Cortex of kidney (tissue), 1 donor: ENCODE measurements at places on chromosomes 6 and 20.

GRCh38 chr6:110352563-110353262 is 5.4 kb downstream of the METTL24 start:
- DNase-seq, result no peak

DNA sequence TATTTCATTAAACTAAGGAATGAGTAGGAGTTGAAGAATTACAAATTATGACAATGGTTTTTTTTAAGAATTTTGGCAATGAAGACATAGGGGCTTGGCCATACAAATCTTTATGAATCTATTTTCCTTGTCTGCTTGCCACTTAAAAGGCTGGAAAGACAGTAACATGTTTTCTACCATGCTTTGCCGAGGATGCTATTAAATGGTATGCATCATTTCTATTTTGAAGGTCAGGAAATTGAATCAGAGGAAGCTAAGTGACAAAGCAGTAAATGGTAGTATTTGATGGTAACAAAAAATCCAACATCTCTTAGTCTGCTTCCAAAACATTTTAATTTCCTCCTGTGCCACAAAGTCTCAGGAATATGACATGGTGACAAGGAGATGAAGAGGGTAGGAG is 287.2 kb downstream of the RFPL4B start:
- DNase-seq, result no peak

- no peak for DNase-seq
Measured at GRCh38 chr6:162814426-162814973, 86.7 kb downstream of the PACRG start.

DNA sequence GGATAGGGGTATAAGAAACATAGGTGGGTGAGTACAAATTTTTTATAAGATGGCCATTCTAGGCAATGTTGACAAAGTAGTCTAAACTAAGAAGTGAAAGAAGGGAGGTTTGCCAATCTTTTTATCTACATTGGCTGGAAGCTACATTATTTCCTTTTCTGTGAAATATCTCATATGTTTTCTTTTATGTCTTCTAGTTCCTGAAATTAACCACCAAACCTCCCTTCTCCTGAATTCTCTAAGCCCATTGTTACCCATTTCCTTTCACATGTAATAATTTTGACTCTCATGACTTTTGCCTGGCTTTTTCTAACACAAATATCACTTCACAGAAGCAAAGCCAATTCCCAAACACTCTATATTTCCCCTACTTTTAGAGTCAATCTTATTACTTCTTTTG is 496.2 kb upstream of the JAG1 start:
- DNase-seq, result no peak

DNA sequence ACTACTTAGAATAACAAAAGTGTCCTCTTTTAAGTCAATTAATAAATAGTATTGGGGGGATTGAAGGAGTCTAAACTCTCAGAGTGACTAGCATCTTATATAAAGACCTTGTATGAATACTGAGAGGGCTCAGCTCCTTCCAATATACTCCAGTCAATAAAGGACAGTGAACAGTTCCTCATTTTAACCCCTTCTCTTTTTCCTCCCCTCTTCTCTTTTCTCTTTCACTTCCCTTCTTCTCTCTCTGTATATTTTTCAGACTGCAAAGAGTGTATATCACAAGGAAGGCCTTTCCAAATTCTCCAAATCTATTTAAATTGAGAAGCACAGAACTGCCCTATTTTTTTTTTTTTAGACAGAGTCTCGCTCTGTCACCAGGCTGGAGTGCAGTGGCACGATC is 99.5 kb downstream of the CD164 start:
- no peak for DNase-seq

DNA sequence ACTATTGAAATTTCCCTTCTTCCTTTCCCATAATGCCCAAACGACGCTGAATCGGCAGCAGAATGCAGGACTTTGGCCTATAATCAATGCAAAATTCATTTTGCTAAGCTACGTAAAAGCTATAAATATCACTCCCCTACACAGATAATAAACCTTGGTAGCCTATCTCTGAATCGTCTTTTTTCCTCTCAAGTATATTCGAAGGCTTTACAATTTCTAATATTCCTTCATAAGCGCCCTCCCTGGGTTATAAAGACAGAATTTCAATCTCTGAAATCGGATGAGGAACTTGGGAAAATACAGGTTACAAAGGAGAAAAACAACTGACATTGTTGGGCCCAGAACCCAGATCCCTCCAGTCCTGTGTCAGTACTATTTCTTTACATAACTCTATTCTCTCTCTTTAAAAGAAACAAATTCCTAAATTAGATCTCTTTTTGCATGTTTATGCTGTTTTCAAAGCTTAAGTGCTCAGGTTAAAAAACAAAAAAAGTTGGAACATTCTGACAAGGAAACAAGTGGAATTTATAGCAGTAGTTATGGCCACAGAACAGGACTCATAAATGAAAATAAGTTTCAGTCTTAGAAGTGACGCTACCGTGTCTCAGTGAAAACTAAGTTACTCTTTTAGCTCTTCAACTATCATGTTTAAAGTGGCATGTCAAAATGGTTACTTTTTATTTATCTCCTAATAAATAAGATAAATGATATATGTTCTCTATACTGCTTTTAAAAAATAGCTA is 84.5 kb downstream of the SESN1 start:
- no peak for DNase-seq

DNA sequence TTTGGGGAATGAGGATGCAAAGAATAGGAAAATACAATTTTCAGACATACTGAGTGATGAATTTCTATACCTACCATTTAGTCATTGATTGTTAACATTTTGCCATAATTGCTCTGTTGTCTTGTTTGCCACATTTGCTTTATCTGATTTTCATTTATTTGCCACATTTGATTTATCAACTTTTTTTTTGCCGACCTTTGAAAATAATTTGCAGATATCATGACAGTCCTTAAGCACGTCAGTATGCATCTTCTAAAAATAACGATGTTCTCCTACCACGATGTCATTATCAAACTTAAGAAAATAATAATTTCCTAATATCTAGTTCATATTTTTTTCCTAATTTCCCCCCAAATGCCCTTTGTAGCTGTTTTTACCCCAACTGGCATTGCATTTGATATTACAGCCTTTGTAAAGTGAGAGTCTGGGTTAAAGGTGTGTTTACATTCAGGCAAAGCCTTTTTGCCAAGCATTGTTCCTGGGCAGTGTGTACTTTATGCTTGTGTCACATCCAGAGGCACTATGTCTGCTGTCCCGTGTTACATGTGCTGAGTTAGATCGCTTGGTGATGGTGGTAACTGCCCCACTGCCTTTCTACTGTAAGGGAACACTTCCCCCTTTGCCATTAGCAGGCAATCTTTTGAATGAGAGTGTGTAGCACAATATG is 26.4 kb downstream of the SEC23B start:
- DNase-seq, result no peak

DNA sequence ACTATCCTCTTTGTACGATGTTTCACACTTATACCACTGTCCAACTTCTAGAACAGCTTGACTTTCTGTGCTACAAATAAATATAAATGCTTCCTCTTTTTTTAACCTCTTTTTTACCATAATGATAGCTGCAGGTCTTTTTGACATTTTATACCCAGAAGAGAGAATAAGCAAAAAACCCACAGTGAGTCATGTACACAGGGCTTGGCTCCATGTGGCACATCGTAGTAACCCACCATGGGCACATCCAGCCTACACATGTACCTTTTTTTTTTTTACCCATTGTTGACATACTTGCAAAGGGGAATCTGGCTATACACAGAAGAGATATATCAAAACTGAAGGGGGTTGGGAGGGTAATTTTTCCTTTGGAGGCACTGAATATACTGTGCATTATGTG is 59.5 kb upstream of the RSPO3 start:
- no peak for DNase-seq

DNA sequence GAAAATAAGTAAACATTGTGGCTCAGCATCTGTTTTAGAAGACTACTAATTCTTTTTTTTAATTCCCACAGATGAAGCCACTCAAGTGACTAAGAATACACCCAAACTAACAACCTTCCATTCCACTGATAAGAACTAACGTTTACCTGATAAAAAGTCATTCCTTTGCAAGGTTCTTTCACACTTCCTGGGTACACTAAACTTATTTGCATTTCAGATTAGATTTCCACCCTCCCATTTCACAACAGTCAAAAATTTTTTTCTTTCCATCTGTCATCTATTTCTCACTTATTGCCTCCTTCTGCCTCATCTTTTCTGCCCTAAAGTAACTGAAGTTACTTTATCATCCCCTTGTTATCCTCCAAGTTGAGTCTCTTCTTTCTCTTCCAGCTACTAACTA is 20.3 kb downstream of the MBOAT1 start:
- DNase-seq, result no peak

GRCh38 chr20:39282619-39283092 is 320.5 kb downstream of the DHX35 start:
- no peak for DNase-seq

GRCh38 chr20:23643659-23644058 is 5.9 kb upstream of the CST3 start:
- DNase-seq, result no peak

- DNase-seq, result no peak
Measured at GRCh38 chr20:44431502-44432234, 44.0 kb upstream of the TTPAL start.

- no peak for DNase-seq
Measured at GRCh38 chr6:75128878-75129570, 76.8 kb downstream of the COL12A1 start.

- no peak for DNase-seq
Measured at GRCh38 chr20:1660246-1660645, 2.7 kb upstream of the SIRPG start.

DNA sequence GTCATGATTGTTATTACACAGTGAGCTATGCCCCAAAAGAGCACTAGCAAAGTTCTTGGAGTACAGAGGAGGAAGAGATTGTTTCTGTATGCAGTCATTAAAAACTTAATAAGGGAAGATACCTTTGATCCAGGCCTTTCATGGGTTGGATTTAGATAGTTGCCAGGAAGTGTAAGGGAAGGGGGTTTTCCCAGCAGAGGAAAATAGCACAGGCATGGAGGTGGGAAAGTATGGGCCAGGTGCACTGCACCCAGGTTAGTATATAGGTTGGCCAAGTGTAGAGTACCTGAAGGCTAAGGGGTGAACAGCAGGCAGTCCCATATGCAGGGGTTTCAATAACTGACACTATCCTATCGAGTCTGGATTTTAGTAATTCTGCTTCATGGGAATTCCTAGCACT is 101.4 kb downstream of the SOBP start:
- DNase-seq, result no peak

GRCh38 chr6:115570331-115570730 is 490.4 kb downstream of the FRK start:
- no peak for DNase-seq

GRCh38 chr6:159149641-159150040 is 19.6 kb upstream of the FNDC1 start:
- DNase-seq, result no peak

- DNase-seq, result no peak
Measured at GRCh38 chr6:292506-293192, 362 bp downstream of the DUSP22 start.

DNA sequence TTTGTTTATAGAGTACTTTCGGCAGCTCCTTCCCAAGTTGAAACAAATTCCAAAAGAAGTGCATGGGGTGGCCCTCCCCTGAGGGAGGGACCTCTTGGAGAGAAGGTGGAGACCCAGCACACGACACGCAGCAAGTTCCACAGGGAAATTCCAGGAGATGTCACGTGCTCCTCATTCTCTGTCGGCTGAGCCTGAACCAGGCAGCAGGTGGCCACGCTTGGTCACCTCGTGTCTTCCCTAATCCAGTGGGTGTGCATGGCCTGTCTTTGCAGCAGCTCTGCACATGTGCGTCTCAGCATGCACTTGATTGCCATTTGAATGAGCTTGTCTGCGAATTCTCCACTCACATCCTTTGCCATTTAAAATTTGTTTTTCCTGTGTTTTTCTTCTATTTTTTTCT is 357.4 kb downstream of the CDH4 start:
- DNase-seq, result no peak

- DNase-seq, result no peak
Measured at GRCh38 chr6:27547157-27548075, 74.5 kb upstream of the ZNF184 start.

DNA sequence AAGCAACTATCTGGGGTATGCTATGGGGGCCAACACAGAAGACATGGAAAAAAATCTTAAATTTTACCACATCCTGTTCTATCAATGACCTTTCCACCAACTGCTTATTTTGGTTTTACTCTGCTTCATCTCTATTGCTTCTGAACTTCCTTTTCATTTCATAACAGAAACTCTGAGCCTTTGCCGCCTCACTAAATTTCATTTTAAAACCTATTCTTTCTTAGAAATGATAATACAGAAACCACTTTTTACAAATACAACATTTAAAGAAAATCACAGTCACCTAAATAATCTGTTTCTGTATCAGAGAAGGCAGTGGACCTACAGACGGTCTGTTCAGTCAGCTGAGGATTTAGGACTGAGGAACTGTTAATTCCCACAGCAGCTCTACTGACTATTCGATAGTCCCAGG is 117.5 kb downstream of the KCNQ5 start:
- no peak for DNase-seq

- no peak for DNase-seq
Measured at GRCh38 chr6:165875946-165876345, 212.9 kb upstream of the PDE10A start.

DNA sequence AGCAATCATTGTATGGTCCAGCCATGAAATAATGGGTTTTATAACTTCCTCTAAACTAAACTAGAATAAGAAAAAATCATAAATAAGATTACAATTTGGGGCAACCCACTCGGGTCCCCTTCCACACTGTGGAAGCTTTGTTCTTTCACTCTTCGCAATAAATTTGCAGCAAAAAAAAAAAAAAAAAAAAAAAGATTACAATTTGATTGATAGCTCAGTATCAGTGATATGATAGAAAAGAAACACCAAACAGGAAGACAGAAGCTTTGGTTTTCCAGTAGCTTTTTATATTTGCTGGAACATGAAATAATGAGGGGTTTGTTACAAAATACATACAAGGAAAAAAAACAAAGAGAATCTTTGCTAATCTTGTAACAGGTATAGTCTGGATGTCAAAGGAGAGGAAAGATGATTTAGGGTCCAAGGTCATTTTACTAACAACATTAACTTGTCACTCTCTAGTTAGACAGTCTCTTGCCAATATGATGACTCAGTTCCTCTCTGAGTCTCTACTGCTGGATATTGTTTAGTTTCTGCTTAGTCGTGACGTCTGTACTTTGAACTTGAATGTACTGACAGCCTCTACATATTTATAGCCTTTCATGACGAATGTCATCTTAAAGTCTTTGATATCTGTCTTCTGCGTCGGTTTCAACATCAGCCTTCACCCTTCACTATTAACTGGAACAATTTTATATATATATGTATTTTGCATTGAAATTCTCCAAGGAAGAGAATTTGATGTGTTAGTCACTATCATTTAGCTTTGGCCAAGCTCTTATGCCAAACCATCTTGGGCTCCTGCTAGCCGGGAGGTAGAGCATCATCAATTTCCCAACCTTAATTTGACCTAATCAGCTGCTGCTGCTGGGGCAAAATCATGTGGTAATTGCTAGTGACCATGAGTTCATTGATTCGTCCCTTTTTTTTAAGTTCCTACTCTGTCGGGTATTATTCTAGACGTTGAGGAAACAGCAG is 213.1 kb upstream of the STXBP5 start:
- DNase-seq, result no peak

GRCh38 chr6:122620428-122620827 is 10.2 kb downstream of the PKIB start:
- DNase-seq, result no peak

GRCh38 chr6:30443657-30444450 is 45.5 kb upstream of the HLA-E start:
- no peak for DNase-seq

GRCh38 chr6:6497976-6498375 is 90.5 kb upstream of the LY86 start:
- no peak for DNase-seq
